ENCODE measurements at places on chromosomes 7 and 10. TPM values are rescaled to one million over a fixed set of nuclear protein-coding genes. Genes with fewer than 3 reads are reported as not detected.
A peak's percentile ranks its signal among the peaks of the same experiment; 100 is the strongest.

MEOX2 gene
- 53.2 TPM for total RNA-seq

FANK1 gene
- total RNA-seq: 3.2 TPM

- DNase-seq: no peak
Measured at GRCh38 chr10:9311702-9312499, 1257.4 kb downstream of the GATA3 start.

- peak; percentile 94 for DNase-seq
Measured at GRCh38 chr10:64011912-64012714, 490.9 kb downstream of the REEP3 start.

- DNase-seq: no peak
Measured at GRCh38 chr7:128260069-128260795, 19.2 kb downstream of the LEP start.

- peak; percentile 43 for DNase-seq
Measured at GRCh38 chr10:36119455-36119854, 477.4 kb upstream of the FZD8 start.

- DNase-seq: no peak
Measured at GRCh38 chr10:128579280-128579865, 453.1 kb upstream of the MKI67 start.

GRCh38 chr10:118668228-118668952 is 72.9 kb upstream of the PRLHR start:
- DNase-seq: no peak

DNA sequence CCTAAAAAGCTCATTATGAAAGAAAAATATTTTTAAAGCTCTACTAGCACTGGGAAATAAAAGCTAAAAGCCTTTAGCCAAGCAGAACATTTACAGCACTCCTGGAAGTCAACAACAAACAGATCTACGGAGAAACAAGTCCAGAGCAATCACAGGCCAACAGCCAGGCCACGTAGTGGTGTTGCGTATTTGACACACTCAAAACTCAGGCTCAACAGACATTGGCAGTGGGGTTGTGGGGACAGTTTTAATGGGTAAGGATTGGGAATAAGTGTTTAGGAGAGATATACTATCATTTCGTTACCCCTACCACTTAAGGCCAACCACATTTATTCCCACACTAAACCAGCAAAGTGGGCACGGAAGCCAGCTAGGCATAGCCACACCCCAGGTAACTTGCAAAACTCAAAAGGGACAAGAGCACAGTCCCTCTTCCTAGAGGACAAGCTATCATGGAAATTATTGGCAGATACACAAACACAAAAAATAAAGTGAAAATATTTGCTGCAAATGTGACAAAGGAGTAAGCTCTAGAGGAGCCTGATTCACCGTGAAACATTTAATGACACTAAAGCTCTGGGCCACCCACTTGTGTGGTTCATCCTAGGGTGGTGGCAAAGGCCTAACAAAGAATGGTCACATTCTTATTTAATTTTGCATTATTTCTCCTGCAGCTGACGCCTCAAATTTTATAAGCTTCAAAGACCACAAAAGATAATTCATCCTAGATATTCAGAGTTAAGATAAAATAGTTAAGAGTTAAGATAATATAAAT is 498.2 kb downstream of the TNS3 start:
- DNase-seq: no peak

DNA sequence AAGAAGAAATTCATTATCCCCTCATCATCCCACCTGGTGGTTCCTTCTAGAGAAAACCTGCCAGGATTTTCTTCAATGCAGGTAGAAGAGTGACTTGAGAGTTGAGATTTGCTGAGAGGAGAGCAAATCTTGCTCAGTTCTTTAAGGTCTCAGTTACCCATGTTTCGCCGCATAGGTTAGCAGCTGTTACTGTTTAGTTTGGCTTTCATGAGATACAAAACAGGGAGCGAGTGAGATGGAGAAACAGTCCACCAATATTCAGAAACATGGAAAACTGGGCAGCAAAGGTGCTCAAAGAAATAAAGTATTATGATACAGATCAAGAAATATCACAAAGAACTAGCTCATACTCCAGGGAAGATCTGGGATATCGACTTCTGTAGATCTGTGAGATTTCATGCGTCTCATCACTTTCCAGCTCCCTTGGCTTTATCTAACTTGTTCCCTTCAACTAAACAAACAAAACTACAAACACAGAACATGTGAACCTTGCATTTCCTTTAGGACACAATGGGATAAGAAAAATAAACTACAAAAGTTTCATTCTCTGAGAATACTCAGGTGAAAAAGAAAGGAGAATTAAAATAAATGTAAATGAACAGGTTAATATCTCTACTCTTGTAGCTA is 63.4 kb downstream of the AKR1C4 start:
- DNase-seq: no peak

Data from tongue (tissue), 3 donors.